Stimulated activated CD8-positive, alpha-beta memory T cell treated with anti-CD3 and anti-CD28 coated beads, Interleukin-12 subunit alpha, Interleukin-12 subunit beta, amount 100 ng/mL, for 4 hours (primary cell): ENCODE measurements at places on chromosomes 5 and 9.

DNA sequence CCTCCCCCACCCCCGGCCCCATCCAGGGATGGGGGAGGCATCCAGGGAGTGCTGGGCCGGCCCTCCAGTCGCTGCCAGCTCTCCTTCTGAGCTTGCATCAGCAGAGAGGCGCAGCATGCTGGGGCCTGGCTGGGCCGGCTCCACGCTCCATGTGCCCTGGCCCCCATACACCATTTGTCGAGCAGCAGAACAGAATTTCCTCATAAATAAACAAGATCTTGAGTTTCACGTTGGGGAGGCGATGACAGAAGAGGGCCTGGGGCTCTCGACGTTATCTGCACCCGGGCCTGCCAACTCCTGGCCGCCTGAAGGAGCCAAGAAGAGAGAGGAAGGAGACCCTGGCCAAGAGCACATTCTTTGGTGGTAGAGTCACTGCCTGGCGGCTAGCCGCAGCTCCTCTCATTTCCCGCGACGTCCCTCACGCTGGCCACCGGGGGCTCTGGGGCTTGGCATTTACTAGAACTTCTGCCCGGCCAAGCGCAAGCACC, 177.0 kb downstream of the FGF18 start:
- DNase-seq = no peak

DNA sequence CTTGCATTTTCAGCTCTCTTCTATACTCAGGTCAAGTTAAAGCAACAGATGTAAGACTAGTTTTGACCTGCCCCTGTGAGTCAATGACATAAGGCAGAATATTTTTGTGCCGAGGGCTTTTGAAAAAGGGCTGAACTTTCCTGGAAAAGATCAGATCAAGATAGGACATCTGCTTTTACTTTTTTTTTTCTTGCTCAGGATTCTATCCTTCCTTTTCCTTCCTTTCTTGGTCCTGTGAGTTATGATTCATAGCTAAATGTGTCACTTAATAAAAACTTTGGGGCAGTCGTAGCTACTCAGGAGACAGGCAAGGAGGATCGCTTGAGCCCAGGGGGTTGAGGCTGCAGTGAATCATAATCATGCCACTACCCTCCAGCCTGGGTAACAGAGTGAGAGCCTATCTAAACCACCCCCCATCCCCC, 84.3 kb upstream of the BRINP1 start:
- no peak for DNase-seq

DNA sequence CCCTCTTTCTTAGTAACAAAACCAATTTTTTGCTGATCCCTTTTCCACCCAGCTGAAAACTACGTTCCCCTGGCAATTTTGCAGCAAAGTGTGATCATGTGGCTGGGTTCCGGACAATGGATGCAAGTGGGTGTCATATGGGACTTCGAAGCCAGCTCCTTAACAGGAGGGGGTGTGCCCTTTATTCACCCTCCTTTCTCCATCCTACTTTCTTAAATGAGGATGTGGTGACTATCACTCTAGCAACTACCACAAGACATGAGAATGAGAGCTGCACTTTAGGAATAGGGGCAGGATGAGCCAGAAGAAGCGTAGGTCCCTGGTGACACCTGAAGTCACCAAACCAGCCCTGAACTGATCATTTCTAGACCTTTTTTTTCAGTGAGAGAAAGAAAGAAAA, 58.9 kb downstream of the IRF1 start:
- no peak for DNase-seq

DNA sequence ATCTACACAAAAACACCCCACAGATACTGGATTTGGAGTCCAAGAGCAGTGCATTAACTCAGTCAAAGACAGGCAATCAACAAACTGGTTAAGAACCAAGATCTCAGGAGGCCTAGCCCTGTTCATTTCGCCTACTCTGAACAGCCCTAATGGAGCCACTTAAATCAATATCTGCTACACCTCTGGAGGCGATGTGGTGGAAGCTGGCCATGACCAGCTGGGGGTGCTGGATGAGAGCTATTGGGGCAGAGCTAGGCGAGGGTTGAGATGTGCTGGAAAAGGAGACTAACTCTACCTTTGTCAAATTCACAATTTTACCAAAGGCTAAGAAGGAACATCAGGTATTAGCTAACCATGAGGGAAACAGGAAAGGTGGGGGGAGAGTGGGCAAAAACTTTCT, 23.3 kb upstream of the ARSB start:
- no peak for DNase-seq

GRCh38 chr9:93139365-93140182, 5.5 kb upstream of the NINJ1 start:
- no peak for DNase-seq

DNA sequence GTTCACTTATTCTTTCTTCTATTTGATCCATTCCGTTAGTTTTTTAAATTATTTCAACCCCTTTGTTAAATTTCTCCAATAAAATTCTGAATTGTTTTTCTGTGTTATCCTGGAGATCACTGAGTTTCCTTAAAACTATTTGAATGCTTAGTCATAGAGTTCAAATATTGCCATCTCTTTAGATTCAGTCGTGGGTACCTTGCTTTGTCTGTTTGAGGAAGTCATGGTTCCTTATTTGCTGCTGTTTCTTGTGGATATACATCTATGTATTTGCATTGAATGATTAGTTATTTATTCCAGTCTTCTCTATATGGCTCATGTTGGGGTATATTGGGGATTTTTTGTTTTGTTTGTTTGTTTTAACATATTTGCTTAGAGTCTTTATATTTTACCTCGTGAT, 80.6 kb downstream of the HINT1 start:
- no peak for DNase-seq

GRCh38 chr5:135047347-135047695, 13.3 kb upstream of the PITX1 start:
- no peak for DNase-seq

DNA sequence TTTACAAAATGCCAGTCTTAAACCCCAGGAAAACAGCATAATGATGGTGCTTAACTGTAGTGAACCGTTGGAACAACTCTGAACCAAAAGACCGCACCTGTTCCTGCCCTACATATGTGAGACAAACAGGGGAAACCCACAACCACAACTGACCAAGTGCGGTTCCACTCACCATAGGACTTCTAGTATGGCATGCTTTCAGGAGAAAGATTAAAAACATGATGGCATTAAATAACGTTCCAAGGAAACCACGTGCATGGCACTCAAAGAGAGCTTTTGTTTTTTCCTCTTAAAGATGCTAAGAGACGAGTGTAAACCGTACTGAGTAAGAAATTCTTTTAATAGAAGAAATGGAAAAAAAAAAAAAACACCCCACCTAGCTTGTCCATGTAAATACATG, 119.8 kb downstream of the SSBP2 start:
- no peak for DNase-seq

DNA sequence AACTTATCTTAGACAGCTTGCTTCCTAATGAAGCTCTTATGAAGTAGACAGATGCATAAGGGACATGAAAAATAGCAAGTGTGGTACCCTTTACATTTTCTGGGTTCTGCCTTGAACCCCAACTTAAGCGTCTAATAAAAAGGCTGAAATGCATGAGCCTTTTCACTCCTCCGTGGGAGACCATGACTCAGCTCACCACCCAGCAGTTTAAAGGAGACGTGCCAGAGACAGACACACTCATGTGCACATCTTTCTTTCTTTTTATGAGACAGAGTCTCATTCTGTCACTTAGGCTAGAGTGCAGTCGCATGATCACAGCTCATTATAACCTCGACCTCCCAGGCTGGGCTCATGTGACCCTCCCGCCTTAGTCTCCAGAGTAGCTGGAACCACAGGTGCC, 22.3 kb downstream of the CTXN3 start:
- DNase-seq = no peak

DNA sequence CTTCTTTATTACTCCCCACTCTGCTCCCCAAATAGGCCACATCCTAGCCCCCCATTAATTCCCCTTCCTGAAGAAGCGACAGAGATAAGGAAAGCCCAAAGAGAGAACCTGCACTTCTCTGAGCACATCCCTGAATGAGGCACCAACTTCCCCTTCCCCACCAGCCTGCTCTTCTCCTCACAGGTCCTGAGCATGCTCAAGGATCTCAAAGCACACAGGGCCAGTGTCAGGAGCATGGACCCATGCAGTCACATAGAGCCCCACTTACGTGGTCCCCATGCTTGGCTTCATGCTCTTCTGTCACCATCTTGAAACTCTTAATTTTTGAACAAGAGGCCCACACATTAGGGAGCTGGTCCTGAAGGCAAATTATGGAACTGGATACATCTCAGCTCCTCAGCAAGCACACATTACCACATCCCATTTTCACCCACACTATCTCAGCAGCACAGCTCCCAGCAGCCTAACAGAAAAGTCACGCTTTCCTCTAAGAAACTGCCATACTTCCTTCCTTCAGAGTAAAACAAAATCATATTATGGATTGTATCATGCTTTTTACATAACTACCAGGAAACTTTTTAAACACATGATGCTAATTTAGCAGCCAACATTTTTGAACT, 99.8 kb downstream of the NFIB start:
- no peak for DNase-seq

DNA sequence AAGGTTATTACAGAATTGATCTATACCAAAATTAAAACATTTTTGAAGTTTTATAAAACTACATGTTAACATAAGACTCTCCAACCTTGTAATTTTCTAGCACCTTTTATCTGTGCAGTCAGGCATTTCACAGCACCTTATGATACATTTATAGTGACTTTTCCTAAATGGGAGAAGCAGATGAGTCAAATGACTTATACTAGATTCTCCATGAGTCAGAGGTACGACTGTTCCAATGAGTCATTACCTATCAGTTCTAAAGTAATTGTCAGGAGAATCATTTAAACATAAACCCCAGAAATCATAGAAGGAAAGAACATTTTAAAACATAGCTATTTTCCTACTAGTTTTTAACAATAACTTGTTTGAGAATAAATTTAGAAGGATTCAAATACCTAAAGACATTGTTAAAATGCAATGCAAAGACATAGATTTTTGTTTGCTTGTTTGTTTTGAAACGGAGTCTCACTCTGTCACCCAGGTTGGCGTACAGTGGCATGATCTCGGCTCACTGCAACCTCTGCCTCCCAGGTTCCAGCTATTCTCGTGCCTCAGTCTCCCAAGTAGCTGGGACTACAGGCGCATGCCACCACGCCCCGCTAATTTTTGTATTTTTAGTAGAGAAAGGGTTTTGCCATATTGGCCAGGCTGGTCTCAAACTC, 34.7 kb upstream of the DMXL1 start:
- DNase-seq = no peak

- no peak for DNase-seq
Observed at GRCh38 chr9:124208571-124208970, 49.2 kb upstream of the NEK6 start.

- DNase-seq = no peak
Observed at GRCh38 chr5:154947778-154948177, 6.9 kb downstream of the MRPL22 start.

GRCh38 chr5:102638316-102638715, 116.8 kb upstream of the PAM start:
- DNase-seq = no peak

- no peak for DNase-seq
Observed at GRCh38 chr5:81482595-81482994, 88.7 kb upstream of the ACOT12 start.

DNA sequence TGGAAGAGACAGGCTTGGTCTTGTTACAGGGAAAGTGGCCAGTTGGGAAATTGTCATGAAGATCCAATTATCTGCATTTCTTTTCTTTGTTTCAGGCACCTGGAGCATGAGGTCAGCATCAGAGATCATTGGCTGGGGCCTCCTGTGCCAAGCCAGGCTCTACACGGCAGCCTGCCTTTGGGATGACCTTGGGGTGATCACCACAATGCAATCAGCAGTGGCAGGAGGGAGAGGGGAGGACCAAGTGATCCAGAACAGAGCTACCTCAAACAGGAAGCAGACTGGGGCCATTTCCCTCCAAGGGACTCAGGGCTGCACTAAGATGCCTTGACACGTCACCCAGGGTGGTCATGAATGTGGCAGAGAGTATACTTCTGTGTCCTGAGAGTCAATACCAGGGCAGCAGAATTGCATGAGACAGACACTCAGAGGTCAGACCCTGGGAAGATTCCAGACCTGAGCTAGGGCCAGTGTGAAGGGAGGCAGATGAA, 8.9 kb downstream of the SMIM23 start:
- no peak for DNase-seq

GRCh38 chr9:121568343-121569265, 69.0 kb upstream of the GGTA1 start:
- DNase-seq = no peak

DNA sequence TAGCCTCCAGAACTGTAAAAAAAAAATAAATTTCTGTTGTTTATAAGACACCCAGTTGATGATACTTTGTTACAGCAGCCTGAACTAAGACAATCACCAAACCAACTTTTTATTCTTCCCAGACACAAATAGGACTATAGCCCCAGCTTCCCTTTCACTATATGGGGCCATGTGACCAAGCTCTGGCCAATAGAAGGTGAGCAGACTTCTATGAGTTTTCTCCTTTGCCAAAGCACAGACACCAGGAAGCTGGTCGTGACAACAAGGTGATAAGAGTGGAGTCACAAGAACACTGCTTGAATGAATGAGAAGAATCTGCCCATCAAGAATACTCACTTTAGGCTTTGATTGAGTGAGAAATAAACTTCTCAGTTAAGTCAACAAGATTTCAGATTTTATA, 217.7 kb downstream of the DEPDC1B start:
- no peak for DNase-seq

DNA sequence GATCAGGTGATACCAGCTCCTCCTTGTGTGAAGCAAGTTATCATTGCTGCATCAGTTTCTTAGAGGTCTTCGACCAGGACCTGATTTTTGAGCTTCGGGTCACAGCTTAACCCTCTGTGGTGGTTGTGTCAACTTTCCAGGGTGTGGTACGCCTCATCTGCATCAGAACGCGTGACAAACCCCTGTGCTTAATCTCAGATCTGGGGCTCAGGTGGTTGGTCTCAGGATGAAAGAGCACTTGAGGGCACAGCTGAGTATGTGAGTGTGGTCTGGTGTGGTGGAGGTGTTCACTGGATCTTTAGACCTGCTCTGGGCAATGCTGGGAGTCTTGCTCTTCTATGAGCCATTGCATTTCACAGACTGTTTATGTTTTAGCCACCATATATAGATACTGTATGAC, 64.1 kb downstream of the OSTF1 start:
- DNase-seq = peak; percentile 22

DNA sequence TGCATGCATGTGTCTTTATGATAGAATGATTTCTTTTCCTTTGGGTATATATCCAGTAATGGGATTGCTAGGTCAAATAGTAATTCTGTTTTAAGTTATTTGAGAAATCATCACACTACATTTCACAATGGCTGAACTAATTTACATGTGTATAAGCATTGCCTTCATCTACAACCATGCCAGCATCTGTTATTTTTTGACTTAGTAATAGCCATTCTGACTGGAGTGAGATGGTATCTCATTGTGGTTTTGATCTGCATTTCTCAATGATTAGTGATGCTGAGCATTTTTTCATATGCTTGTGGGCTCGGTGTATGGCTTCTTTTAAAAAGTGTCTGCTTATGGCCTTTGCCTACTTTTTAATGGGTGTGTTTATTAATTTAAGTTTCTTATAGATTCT, 102.3 kb upstream of the CCDC112 start:
- DNase-seq = no peak
